IPS DF 6.9 (cell line): ENCODE measurements at places on chromosomes 5 and 9.

- no peak for DNase-seq
These were observed 198.8 kb upstream of the TYRP1 start for GRCh38 chr9:12494411-12494810.

DNA sequence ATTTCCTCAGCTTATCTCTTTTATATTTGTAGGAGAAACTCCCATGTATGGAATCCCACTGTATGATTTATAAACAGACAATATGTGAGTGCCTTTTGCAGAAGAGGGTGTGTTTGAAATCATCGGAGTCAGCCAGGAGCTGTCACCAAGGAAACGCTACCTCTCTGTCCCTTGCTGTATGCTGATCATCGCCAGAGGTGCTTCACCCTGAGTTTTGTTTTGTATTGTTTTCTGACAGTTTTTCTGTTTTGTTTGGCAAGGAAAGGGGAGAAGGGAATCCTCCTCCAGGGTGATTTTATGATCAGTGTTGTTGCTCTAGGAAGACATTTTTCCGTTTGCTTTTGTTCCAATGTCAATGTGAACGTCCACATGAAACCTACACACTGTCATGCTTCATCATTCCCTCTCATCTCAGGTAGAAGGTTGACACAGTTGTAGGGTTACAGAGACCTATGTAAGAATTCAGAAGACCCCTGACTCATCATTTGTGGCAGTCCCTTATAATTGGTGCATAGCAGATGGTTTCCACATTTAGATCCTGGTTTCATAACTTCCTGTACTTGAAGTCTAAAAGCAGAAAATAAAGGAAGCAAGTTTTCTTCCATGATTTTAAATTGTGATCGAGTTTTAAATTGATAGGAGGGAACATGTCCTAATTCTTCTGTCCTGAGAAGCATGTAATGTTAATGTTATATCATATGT is 18.0 kb upstream of the CTSL start:
- DNase-seq = no peak

GRCh38 chr5:151924564-151925301 is at the start of gene GLRA1:
GLRA1 (minus strand) TSS chr5:151924851; CDS start chr5:151924549, 302 bp downstream.
- DNase-seq = peak; percentile 57

DNA sequence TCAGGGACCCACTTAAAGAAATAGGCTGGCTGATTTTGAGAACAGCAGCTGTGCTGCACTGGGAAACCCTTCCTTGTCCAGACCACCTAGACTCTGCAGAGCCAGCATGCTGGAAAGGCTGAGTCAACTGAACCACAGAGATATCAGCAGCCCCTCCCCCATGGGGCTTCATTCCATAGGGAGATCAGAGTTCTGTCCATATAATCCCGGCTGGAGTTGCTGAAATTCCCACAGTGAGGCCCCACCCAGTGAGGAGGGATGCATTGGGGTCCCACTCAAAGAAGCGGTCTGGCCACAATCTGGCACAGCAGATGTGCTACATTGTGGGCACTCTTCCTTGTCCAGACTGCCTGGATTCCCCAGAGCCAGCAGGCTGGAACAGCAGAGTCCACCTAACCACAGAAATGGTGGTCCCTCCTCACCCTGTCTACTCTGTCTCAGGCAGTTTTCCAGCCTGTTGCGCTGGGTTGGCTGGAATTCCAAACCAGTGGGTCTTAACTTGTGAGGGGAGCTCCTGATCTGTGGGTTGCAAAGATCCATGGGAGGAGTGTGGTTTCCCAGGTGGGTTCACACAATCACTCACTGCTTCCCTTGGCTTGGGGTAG is 127.1 kb downstream of the RNF180 start:
- DNase-seq = no peak

DNA sequence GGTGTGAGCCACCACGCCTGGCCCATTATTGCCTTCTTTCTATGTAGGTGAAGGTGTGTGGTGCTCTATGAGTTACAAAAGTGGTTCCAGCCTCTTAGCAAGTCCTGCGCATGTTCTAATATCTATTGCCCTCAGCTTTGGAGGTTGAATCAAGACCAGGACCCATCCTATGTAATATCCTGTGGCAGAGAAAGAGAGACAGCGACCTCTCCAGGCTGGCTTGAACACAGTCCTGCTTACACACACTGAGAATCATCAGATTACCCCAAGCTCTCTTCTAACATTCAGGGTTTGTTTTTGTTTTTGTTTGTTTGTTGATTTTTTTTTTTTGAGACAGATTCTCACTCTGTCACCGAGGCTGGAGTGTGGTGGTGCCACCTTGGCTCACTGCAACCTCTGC is 94.7 kb upstream of the OSMR start:
- DNase-seq = peak; percentile 5
